Stimulated activated CD4-positive, alpha-beta T cell treated with anti-CD3 and anti-CD28 coated beads, Interleukin-4, amount 100 ng/mL, for 4 hours (primary cell): ENCODE measurements at places on chromosomes 7 and 10.

GRCh38 chr10:29280488-29280840 lies 8.4 kb upstream of the LYZL1 start:
- DNase-seq = no peak

DNA sequence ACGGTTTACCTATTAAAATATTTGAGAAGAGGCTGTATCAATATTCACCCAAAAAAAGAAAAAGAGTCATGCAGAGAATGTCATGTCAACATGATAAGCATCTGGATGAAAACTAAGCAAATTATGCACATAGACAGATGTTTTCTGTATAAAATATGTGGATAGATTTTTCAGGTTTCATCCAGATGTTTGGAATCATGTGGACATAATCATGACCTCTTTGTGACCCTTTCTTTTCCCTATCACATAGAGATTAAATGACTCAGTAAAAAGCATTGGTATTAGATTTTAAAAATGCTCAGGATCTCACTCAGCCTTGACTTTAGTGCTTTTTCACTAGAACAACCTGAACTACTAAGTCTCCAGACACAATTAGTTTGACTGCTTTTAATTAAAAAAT lies 90.0 kb downstream of the FOXP2 start:
- no peak for DNase-seq

DNA sequence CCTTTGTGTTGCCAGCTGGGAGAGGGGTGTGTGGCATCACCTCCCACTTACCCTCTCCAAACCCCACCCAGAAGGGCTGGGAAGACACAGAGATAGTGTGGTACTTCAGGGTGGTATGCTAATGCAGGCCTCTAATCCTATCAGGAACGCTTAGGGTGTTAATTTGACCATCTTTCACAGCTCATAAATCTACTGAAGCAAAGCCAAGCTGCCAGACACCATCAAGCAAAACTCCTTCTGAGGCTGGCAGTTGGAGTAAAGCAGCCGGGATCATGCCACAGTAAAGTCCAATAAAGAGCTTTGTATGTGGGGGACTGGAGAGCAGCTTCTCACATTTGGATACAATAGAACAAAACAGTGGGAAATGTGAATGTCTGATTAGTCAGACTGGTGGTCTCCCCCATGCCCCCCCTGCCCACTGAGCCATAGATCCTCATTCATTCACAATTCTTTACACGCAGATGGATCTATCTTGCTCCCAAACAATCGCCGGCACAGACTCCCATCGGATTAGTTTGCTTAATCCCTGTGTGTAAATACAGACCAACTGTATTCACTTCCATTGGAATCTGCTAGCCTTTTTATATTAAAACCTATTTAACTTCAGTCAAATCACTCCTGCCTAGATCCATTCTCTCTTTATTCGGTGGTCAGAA lies 29.6 kb downstream of the FGFBP3 start:
- no peak for DNase-seq

DNA sequence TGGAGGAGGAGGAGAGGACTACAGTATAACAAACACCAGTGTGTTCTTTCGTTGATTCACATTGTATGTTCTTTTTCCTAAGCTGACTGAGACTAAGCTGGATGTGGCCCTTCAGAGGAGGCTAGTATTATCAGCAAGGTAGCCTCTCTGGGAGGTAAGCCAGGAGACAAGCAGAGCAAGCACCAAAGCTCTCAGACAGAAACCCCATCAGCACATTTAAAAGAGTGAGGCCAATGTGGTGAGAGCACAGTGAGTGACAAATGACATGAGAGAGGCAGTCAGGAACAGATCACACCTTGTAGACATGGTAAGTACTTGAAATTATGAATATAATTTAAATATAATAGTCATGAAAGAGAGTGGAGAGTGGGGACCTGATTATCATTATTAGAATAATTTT lies 107.6 kb downstream of the KMT2C start:
- no peak for DNase-seq

DNA sequence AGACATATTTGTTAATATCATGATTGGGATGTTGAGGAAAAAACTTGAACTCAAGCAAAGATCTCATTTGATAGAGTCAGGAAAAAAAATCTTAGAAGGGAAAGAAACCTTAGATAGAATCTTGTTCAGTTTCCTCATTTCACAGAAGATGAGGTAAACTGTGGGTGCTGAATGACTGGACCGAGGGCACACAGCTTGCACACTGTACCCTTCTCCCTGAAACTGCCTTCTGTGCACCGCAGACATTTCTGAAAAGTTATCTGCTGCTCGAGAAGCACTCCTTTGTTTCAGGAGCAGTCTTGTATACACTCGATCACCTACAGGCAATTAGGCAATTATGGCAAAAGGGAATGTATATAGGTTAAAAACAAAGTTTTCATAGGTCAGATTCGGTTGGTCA lies 167.4 kb downstream of the SKAP2 start:
- no peak for DNase-seq

DNA sequence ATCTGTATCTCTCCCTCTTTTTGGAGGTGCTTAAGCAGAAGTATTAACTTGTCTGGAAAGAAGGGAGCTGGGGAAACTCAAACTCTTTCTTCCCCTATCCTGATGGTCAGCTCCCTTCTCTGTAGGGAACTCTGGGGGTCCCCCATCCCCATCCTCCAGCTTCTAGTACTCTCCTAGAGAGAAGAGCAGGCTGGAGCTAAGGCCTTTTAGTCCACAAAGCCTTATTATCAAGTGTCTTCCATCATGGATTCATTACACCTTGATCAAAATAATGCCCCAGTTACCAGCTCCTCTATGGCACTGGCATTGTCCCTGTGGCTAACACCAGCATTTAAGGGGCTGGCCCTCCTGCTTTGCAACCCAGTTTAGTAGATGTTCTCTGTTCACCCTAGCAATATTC lies 35.7 kb downstream of the CADPS2 start:
- no peak for DNase-seq

GRCh38 chr7:77479536-77480088 lies 57.5 kb upstream of the PTPN12 start:
- no peak for DNase-seq

DNA sequence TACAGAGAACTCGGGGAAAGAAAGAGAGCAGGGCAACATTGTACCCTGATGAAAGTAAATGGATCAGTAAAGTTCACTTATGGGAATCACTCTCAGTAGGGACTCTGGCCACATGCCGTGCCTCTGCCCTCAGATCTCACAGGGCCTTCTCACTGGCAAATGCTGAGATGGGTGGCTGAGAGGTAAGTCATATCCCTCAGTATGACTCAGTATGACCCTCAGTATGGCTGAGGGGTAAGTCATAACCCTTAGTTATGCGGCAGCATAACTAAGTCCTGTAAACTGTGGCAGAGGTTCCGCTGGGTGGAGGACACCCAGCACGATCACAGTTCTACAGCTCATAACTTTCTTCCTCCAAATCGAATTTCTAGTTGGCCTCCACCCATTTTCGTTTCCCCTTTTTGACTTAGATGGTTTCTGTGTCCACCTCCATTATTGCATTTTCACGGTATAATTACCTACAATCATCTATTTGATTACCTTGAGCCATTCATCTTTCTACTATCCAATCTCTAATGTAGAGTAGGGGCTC lies 26.5 kb upstream of the WNT16 start:
- no peak for DNase-seq

DNA sequence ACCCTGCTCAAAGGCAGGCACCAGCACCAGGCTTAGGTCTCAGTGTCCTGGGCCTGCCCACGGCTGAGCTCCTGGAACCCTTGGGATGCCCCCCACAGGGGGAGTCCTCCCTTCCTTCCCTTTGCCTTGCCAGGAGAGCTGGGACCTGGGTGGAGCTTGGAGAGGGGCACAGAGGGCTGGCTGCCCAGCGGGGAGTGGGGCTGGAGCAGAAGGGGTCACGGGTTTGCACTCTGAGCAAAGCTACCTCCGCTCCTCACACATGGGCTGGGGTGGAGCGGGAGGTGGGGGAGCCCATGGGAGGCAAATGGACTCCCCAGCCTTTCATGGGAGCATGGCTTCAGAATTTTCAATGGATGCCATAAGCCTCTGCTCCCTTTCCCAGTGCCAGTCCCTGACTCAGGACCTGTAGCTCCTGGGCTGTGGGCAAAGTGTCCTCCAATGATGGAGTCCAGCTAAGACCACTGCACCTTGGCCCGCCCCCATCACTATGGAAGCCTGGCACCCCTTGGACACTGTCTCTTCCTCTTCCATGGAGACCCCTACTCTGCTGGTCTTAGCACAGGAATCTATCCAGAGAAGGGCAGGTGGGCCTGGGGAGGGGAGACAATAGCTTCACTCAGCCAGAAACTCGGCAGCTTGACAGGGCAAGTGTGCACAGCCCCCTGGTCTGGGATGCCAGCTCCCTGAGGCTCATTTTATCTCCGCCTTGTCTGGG lies 39.9 kb downstream of the LDB3 start:
- no peak for DNase-seq

GRCh38 chr10:121063744-121064143 lies 212.6 kb downstream of the WDR11 start:
- DNase-seq = no peak

DNA sequence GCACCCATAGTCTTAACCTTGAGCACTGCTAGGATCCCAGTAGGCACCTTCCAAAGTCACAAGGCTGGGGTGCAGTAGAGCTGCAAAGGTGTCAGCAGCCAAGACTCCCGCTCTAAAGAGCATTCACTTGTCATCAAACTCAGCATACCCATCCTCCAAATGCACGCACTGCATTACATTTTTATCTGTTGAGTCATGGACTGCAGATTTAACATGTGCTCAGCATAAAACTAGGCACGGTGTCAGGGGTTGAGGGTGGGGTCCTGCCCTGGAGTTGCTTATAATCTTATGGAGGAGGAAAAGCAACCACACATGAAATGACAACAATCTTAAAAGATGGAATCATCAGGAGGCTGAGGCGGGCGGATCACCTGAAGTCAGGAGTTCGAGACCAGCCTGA lies 102.6 kb downstream of the PARP12 start:
- no peak for DNase-seq

DNA sequence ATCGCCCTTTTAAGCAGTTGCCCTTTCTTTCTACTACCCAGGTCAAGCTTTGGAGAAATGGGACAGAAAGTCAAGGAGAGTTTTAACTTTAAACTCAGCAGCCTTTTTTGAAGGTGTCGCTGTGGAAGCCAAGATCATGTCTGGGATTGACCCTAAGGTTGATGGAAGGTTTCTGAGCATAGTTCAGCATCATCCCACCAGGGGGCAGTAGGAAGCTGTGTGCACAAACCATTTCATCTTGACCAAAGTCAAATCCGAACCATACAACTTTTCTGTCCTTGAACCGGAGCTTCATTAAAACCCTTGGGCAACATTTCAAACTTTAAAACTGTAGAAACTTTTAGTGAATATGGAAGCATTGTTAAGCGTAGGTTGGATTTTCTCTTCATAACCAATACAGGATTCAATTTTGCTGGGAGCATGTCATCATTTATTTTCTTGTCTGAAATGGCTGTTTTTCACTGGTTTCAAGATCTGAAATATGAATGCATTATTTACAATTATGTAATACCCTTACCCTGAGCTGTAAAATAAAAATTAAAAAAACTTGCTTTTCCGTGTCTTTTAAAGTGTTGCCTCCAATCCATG lies 214.4 kb upstream of the KIAA1217 start:
- DNase-seq = no peak

GRCh38 chr10:1050554-1050953 lies 1.6 kb upstream of the IDI1 start:
- no peak for DNase-seq

DNA sequence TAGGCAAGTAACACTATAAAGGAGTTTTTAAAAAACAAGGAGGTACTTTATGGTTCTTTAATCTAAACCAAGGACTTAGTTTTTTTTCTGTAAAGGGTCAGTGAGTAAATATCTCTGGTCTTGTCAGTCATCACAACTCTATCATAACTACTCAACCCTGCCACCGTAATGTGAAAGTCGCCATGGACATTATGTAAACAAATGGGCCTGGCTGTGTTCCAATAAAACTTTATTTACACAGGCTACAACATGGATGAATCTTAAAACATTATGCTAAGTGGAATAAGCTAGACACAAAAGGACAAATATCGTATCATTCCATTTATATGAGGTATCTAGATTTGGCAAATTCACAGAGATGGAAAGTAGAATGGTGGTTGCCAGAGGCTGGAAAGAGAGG lies 60.8 kb upstream of the SP4 start:
- DNase-seq = no peak

- no peak for DNase-seq
Measured at GRCh38 chr10:131024259-131025131, 287.0 kb downstream of the TCERG1L start.

DNA sequence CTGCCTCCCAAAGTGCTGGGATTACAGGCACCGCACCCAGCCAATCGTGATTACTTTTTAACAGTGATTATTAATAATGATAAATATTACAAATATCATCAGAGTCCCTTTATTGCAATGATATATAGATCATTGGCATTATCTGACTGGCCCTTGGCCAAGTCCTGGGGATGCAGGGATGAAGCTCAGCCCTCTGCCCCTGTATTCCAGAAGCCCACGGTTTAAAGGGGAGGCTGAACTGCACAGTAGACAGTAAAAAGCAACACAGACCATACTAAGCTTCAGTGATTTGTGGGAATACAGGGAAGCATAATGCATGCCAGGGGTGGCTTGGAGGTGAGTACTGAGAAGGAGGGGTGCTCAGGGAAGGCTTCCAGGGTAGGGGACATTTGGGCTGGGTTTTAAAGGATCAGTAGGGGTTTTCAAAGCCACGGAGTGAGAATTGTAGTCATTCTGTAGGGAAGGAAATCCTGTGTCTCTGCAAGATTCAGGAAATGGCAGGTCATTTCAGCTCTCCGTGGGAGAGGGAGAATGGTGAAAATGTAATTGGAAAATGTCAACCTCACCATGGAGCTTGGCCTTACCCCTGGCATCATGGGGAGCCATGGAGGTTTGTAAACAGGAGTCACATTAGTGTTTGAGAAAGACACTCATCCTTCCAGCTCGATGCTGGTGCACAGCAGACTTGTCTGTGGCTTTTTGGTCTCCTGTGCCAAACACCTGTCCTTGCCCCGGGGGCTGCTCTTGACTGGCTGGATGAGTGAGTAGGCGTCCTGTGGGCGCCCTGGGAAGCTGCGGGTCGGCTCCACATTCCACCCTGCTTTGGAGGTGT lies 8.8 kb downstream of the ADAMTS14 start:
- no peak for DNase-seq

- DNase-seq = no peak
Measured at GRCh38 chr10:1957057-1957456, 219.7 kb upstream of the ADARB2 start.

GRCh38 chr10:12628964-12629766 lies 279.8 kb downstream of the CAMK1D start:
- DNase-seq = no peak

DNA sequence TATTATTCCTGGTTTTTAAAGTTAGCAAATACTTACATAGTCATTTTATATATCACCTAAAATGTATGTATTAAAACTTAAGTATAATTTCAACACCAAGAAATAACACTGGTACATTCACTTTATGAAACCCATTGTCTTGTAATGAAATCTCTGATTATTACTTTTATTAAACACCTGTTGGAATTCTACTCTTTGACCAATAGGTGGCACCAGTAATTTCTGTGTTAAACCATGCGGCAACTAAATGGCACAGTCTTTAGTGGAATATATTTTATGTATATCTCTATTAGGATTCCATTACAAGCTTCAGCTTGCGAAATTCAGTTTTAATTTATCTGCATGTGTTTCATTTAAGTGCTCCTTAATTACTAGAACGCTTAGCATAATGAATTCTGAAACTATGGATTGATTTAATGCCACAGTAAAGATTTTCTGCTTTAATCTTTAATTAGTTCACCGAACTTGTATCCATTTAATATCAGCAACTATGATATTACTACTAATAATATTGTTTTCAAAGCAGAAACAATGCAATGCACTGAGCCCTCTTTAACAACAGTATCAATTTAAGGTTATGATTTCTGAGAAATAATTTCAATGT lies 181.3 kb downstream of the MAGI2 start:
- DNase-seq = no peak

GRCh38 chr10:33421789-33422462 lies 87.5 kb upstream of the NRP1 start:
- no peak for DNase-seq
